ENCODE measurements at places on chromosomes 1 and 21.

DNA sequence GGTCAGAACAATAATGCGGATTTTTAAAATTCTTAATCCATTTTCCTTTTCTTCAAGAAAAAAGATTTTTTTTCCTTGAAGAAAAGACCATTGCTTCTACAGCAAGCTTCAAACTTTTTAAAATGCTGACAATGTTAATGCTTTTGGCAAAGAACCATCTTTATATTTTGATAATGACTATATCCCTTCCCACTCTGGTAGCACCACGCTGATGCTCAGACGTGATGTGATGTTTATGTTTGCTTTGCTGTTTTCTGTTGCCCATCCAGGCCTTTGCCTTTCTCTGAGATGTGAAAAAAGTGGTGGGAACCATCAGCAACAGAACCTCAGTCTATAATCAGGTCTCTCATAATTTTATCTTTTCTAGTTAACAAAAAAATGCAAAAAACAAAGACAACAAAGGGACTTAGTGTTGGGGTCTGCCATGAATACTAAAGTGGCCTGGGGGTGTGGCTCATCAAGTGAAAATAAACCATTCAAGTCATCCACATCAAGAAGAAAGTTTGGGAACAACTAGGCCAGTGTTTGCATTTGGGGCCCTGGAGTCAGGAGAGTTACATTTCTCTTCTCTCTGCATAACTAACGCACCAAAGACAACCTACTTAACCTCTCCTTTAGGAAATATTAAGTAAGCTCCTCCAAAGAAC is 244.6 kb upstream of the DMRTA2 start:
- no peak for DNase-seq

- no peak for DNase-seq
Measured at GRCh38 chr21:24045775-24046215, 1561.5 kb downstream of the MRPL39 start.

DNA sequence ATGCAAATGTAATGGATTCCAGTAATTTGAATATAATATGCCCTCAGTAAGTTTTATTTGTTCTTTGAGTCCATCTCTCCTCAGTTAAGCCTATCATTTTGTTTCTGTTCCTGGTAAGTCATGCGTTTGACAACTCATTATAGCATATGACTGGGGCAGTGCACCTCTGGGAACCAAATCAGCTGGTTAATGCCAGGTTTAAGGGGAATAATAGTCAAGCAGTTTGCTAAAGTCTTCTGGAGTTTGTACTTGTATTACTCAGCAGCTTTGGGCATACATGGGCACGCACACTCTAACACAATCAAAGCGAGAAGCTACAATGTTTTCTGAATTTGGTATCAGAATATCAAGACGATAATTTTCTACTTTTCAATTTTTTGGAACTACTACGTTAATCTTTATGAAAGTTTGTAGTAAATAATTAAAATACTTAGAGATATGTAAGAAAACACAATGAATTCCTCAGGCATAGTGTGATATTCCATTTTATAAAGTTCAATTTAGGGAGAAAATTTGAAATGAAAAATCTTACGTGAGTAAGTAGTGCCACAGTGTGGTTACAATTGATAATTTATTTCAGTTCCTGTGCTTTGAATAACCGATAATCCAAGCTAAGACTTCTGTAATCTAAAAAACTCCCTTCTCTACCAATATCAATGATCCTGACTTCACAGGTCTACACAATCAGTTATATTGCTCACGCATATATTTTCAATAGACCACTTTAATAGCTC is 43.8 kb upstream of the KCTD3 start:
- DNase-seq = no peak

DNA sequence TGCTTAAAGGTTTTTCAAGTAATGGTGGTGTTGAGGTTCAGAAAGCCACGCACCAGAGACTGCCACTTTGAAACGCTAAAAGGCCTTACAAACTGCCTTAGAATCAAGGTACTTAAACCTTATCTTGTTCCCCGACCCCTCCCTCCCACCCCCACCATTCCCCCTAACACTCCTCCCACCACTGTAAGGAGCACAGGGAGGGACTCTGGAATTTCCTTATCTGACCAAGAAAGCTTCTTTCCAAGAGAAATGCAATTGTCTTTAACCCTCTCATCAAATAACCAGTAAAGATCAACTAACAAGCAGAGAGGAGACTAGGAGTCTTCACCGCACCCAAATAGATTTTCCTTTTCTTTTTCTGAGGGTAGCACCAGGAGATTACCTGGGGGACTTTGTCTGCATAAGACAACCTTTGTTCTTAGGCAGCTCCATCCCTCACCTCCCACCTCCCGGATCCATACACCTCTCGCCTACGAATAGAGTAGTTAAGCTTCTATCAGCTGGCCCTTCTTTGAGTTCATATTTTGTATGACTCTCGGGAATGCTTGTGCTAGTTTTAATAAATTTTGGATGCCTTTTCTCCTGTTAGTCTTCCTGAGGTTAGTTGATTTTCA is 137.7 kb upstream of the ADGRL2 start:
- DNase-seq = no peak

- DNase-seq = no peak
Measured at GRCh38 chr1:93702111-93702827, 20.6 kb upstream of the BCAR3 start.

DNA sequence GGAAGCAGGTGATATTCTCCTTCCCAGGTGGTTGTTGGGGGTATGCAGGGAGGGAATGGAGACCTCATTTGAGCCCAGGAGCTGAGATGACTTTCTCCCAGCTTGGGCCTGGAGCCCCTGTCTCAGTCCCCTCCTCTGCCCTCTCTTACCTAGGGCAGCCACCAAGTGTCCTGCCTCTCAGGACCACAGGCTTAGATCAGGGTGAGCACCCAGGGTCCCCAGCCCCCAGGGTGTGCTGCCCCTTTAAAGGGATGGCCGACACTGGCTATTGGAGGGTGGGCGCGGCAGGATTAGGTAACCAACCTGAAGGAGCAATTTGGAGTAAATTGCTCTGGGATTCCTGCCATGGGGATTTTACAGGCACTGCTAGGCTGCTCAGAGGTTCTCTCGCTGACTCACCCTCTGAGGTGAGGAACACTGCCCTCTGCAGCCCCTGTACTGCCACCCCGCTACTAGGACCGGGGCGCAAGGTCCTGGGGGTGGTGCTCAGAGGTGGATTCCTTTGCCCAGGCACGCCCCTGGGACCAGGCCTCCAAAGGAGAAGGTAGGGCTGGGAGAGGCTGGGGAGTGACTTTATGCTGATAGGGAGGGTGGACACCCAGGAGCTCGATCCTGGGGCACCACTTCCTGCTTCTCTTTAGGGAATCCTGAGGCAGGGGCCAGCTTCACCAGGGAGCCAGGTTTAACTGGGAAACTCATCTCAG is 1.5 kb downstream of the RPS6KA1 start:
- DNase-seq = no peak

GRCh38 chr1:29707796-29708195 is 471.5 kb downstream of the PTPRU start:
- no peak for DNase-seq

GRCh38 chr1:175377394-175377793 is 184.8 kb upstream of the KIAA0040 start:
- DNase-seq = no peak

DNA sequence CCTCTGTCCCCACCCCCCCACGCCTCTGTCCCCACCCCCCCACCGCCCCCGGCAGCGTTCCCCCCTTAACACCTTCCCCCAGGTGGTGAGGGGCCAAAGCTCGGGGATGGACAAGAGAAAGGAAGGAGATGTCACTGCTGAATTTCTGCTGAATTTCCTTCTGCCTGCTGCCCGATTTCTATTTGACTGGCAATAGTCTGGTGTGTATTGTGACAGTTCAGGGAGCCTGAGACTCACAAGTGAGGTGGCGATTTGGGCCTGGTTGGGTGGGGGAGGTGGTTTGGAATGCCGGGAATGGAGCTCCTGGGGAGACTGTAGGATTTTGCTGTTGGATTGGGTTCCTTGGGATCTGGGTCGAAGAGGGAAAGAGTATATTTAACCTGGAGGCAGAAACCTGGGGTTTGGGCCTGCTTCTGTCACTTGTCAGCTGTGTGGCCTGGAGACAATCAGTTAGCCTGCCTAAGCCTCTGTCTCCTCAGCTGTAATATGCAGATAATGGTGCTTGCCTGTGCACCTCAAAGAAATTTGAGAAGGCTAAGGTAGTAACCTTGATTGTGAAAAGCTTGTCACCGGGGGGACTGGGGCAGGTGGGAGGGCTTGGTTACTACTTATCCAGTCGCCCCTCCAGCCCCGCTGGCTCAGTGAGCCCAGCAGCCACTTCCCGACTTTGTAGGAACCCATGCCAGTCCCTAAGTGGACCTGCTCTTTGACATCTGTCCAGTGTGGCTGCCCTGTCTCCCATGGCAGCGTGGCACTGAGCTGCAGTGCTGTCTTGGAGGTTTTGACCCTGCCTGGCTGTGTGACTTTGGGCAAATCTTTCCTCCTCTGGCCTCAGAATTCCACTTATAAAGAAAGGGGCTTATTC is 7.7 kb upstream of the LMNA start:
- no peak for DNase-seq

Data from stimulated activated CD8-positive, alpha-beta memory T cell treated with anti-CD3 and anti-CD28 coated beads, Interleukin-7, amount 100 ng/mL, for 48 hours (primary cell).